Stimulated activated CD8-positive, alpha-beta memory T cell treated with anti-CD3 and anti-CD28 coated beads, Interleukin-7, amount 100 ng/mL, for 1 hour (primary cell): ENCODE measurements at places on chromosomes 7 and 10.

- no peak for DNase-seq
Measured at GRCh38 chr10:126904516-126904817, 761 bp upstream of the DOCK1 start.

- DNase-seq, result no peak
Measured at GRCh38 chr7:2937701-2938513, 93.8 kb upstream of the GNA12 start.

GRCh38 chr7:18508443-18509427 is 13.2 kb downstream of the HDAC9 start:
- no peak for DNase-seq

DNA sequence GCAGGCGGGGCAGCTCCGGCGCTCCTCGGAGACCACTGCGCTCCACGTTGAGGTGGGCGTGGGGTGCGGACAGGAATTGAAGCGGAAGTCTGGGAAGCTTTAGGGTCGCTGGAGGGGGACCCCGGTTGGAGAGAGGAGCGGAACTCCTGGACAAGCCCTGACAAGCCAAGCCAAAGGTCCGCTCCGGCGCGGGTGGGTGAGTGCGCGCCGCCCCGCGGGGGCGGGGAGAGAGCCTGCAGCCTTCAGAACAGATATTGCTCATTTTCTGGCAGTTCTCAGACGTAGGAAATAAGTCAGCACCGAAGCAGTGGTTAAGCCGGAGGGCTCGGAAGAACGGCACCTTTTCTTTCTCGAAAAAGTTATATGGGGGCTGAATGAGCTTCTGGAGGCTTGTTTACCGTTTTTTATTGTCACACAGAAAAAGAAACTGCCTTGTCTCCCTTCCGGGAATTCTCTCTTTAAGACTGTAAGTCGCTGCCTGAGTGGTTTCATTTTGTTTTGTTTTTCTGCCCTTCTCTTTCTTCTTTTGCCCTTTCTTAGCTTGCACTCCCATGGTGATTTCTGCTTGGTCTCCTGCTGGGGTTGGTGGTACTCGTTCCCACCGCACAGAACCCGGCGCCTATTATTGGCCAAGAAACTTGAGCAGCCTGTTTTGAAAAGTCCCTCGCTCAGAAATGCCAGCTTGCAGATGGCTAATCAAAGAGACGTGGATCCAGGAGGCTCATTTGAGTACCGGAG is 732 bp downstream of the FAS start:
- peak; percentile 25 for DNase-seq

DNA sequence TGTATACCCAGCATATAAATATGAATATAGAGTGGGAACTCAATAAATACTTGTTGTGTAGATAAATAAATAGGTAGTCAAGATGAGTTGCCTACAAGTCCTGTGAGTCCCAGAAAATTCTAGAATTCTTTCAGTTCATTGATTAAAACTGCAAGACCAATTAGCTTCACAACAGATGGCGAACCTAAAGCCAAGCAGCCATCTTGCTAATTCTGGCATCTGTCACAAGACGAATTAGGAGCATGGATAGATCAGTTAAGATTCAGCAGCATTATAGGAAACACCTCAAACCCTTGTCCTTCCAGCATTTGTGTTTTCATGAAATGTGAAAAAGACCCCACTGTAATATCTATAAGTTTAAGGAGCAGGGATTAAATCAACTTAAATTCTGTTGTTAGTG is 552.7 kb downstream of the MAGI2 start:
- DNase-seq, result no peak

DNA sequence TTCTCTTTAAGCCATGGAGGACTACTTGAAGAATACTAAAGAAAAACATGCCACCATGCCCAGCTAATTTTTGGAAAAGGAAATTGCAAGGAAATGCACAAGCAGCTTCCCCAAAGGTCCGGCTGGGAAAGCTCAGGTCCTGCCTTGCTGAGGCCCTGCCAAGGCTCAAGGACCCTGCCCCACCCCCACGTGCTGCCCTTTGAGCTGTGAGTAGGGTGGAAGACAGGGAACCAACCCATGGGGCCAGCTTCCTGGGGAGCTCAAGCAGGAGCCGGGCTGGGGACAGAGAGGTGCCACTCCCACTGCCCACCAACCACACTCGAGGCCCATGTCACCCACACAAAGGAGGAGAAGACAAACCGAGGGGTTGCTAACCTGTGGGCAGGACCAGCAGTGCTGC is 78.2 kb downstream of the SLIT1 start:
- DNase-seq, result no peak

DNA sequence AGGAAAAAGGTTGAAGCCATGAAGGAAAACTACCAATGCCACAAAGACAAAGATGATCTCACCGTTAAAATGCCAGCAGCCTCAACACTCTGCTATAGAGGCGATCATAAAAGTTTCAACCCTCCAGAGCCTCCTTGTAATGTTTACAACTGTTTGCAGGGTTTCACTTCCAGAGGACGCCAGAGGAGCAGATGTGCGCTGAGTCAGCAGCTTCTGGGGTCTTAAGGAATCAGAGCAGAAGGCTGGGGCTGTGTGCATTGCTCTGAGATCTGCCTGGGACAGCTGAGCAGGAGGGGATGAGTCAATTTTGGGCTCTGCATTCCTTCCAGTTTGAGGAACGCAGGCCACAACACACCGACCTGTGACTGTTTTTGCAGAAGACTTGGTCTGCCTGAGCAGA is 98.3 kb downstream of the TMEM130 start:
- DNase-seq, result no peak

DNA sequence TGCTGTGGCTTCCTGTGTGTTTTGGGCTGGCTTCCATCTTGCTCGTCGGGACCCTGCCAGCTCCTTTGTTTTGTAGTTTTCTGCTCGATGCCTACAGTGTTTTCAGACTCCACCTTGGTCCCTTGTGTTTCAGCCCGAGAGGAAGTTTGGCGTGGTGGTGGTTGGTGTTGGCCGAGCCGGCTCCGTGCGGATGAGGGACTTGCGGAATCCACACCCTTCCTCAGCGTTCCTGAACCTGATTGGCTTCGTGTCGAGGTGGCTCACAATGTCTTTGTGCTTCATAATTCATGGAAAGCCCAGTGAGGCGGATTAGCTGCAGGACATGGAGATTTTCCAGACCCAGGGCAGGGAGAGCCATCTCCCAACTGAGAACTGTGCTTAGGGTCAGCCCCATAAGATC is 29.3 kb downstream of the BLVRA start:
- DNase-seq, result no peak

DNA sequence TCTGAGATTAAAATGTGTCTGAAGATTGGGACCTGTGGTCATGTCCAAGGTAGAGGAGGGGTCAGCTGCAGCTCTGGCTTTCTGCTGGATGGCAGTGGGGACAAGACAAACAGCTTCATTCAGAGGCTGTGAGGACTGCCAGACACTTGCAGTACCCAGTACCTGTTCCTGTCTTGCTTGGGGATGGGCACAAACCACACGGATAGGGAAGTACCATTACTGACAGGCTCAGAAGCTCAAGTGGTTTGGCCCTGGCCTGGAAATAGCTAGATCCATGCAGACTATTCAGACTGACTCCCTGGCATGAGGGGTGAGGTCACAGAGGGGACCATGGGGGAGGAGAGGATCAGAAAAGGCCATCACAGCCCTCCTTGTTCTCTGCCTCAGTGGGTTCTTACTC is 56.0 kb upstream of the COMTD1 start:
- no peak for DNase-seq

DNA sequence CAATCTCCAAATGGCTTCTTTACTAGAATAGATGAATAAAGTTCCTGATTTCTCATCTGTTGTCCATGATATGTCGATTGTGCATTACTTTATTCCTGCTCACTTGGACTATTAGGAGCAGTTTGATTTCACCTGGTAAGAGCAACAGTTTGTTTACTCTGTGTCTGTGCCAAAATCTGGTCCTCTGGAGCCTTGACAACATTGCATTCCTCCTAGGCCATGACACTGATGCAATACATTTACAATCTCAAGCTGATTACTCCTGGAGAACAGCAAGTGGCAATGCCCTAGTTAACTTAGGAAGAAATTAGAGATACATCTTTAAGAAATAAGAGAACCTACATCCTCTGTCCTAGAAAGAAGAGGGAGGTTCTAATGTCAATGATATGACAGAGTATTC is 71.8 kb downstream of the SGCE start:
- DNase-seq, result no peak

- DNase-seq, result no peak
Measured at GRCh38 chr7:121436688-121437087, 40.6 kb upstream of the FAM3C start.

DNA sequence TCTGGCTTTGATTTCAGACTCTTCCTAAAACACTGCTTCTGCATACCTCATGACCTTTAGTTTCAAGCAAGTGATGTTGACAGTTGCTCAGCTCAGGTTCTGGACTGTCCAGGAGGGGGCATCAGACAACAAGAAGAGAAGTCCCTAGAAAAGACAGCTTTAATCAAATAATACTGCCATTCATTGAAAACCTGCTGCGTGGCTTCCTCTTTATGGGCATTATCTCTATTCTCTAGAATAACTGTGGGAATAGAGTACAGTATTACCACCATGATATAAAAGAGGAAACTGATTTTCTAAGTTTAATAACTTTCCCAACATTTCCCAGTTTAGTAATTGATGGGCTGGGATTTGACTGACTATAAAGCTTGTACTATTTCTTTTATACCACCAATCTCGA is 170.4 kb downstream of the SNX13 start:
- DNase-seq, result peak; percentile 19

DNA sequence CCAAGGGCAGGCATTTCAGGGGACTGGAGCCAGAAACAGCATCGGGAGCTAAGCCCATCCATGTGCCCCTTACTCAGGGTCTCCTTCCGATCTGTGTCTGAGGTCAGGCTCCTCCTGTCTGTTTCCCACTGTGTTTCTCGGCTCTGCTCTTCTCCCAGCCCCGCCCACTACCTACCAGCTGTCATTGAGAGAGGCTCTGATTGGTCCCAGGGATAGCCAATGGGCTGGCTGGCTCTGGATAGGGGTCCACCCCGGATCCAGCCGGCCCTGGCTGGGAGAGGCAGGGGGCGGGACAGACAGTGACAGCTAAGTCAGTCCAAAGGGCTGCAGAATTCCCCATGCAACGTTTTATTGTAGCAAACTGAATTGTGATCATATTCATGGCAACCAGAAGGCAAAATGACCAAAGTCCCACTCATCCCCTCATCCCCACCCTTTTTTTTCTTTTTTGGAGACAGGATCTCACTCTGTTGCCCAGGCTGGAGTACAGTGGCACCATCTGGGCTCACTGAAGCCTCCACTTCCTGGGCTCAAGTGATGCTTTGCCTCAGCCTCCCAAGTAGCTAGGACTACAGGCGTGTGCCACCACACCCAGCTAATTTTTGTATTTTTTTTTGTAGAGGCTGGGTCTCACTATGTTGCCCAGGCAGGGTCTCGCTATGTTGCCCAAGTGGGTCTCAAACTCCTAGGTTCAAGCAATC is 76.3 kb downstream of the CLIP2 start:
- DNase-seq, result no peak

- DNase-seq, result no peak
Measured at GRCh38 chr7:82347808-82348207, 95.8 kb downstream of the CACNA2D1 start.

- DNase-seq, result no peak
Measured at GRCh38 chr10:126104767-126105166, 208.4 kb downstream of the FANK1 start.

DNA sequence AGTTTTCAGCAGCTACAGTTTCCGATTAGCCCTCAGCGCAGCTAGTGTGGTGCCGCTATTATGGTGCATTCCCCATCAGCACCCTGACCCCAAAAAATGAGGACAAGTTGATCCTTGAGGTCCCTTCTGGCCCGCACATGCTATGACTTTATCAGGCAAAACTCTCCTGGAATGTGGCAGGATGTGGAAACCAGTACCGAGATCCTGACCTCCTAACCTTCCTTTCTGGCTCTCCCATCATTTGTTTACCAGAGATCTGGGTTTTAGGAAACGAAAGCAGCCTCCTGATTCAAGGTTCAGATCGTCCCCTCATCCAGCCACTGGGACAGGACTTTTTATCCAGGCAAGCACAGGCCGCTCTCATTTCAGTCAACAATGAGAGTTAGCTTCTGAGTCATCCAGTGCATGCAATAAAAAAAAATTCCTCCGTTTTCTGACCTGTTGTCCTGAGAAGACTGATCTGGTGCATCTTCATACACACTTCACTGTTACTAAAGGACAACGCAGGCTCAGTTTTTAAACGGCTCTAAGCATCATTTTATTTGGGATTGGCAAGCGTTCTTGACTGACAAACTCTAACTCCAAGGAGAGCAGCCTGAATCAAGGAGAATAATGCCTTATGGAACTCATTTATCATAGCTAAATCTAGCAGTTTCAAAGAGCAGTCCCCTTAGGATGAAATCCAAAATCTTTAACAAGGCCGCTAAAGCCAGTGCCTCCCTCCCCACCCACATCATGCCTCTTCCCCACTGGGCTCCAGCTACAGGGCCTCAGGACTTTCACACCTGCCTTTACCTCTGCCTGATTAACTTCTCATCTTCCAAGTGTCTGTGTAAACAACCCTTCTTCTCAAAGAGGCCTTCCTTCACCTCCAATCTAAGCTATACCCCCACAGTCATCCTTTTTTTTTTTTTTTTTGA is 17.1 kb downstream of the PDLIM1 start:
- no peak for DNase-seq

DNA sequence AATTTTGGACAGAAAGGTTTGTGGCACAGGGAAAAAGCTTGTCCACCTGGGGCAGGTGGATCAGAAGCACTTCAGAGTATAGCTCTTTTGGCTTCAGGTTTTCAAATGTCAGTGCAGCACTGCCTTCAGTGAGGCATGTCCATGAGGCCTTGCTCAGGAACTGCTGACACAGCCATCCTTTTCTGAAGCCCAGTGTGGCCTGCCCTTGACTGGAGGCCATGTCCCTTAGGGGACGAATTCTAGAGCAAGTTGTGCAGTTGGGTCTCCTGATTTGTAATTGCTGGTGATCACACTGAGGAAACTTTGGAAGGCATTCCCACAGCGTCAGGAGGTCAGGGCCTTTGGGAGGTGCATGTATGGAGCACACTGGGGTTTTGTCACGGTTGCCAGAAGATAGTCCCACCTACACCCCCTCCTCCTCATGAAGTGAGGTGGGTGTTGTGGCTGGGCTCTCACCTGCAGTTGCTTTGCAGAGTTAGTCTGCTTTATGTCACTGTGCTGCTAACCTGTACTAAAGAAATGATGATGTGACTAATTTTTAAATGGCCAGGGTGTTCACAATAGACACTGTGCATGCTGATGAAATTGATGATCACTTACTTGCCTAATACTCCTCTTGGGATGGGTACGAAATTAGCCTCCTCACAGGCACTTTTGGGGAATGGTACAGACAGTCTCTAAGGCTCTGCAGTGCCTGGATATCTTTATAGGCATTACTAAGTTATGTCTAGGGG is 41.7 kb downstream of the OGDH start:
- DNase-seq, result no peak
